ENCODE measurements at places on chromosomes 1 and 21.

- DNase-seq, result no peak
Measured at GRCh38 chr1:205329719-205330118, 8.2 kb upstream of the NUAK2 start.

- DNase-seq, result no peak
Measured at GRCh38 chr1:82299056-82299455, 498.3 kb downstream of the ADGRL2 start.

DNA sequence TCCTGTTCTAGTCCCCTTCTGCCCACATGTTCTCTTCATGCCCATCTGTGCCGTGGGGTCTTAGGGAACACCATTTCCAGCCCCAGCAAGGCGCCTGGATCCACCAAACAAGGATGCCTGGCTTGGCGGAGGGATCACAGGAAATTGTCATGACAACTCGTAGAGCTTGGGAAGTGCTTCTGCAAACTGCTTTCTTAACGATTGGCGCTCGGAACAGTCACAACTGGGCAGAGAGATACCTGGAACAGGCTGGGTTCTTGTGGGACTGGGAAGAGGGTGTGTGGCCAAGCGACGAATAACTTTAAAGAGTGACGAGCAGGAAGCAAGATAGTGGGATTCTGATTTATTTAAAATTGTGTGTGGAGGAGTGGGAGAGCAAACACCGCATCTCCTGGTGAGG lies 329.8 kb downstream of the RPS6KC1 start:
- no peak for DNase-seq

DNA sequence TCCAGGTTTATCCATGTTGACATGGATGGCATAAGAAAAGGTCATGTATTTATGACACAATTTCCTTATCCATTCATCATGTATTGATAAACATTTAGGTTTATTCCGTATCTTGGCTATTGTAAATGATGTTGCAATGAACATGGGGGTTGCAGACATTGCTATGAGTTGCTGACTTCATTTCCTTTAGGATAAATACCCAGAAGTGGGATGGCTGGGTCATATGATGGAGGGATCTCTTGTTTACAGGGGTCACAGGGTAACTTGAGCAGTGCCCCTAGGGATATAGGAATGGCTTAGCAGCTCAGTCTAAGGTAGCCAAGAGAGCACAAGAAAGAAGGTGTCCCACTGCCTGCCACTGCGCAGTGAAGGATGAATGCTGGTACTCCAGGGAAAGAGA lies 229.6 kb upstream of the COA6 start:
- DNase-seq, result no peak

DNA sequence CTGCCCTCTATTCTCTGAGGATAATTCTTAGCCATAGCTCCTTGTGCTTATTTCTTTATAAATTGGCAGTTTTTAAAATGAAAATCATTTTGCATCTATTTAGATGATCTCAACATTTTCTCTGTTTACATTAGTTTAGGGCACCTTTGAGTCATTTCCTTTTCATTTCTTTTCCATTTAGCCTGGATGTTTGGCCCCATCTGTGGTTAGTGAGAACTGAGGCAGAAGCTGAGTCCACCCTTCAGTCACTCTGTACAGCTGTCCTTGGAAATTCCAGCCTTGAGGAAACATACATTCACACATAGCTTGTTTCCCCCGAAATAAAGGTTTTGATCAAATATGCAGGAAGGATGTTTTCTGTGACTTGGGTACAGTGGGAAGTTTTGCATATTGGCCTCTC lies 123.7 kb downstream of the NTNG1 start:
- DNase-seq, result no peak

- no peak for DNase-seq
Measured at GRCh38 chr1:183180218-183180617, 5.8 kb upstream of the LAMC2 start.

DNA sequence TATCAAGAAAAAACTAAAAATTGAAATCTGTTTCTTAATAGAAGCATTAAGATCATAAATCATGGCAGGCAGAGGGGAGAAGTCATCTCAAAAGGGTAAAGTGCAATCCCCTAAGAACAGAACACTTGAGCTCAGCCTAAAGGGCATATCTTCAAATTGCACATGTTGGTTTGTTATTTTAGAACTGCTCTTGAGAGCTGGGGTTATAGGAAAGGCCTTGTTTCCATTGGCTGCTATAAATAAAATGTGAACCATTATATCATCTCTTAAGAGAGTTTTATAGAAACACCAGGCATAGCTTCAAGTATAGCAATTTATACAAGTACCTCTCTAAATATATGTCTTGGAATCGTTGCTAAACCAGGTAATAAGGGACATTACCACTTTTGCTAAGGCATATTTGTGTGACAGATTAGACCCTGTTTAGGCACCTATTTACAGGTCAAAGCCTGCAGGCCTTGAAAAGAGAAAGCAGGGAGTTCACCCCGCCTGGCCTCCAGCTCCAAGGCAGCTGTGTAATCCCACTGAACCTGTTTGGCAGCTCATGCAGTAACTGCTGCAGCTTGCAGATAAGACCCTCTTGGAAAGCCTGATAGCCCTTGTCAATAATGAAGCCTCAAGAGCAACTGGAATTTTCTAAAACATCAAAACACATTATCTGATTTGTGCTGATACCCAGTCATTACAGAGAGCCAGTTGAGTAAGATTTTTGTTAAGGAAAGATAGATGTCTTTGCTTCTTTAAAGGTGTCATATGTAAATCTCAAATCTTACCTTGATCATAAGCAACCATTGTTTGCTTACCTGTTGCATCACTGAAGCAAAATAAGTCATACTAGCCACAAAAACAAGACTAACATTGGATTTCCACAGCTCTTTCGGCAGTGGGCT lies 24.2 kb upstream of the SYDE2 start:
- peak; percentile 86 for DNase-seq

DNA sequence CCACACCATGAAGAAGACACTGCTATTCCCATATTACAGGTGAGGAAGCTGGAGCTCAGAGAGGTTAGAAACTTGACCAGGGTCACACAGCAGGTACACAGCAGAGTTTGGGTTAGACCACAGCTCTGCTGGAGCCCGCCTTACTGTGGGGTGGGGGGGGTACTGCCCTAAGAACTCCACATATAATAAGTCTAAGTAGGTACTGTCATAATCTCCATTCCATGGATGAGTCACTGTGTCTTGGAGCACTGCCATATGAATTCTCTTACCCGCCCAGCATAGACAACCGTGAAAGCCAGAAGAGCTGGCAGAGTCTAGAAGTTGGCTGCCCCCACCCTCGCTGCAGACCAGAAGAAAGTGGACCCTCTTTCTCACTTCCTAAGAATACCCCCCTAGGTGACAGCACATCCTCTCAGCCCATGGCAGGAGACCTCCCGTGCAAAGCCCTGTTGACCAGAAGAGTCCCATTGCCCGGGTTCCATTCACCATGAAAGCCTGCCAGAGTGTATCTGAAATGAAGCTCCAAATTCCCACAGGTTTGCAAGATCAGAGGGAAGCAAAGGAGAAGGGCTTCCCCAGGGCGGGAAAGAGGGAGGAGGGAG lies 5.2 kb upstream of the PLA2G2D start:
- no peak for DNase-seq

DNA sequence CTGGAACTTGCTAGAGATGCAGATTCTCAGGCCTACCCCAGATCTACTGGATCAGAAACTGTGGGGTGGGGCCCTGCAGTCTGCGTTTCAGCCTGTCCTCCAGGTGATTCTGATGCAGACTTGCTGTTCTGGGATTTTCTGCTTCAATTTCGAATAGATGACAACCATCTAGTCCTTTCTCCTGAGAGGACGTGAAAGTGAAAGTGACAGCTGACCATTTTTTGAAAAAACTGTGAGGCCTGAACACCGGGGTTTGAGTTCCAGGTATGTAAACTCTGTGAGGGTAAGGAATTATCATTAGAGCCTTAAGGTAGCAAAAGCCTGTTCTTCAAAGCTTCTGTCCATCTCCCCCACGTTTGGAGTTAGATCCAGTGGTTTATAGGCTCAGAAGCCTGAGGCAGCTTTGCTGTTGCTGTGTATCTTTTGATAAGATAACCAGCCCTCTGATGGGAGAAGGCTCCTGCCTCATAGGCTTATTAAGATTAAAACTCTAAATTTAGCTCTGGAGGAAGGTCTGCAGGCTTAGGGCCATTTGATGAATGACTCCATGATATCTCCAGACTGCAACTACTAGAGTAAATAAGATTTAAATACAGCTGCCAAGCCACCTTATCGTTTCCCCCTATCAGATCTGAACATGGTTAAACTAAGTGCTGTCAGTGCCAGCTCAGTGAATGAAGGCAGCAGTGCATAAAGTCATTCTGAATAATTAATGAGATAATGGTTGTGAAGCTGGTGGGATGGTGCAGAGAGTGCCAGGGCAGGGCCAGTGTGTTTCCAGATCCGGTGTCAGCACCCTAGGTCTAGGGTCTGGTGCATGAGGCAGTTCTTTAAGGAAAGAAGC lies 335.2 kb downstream of the HHAT start:
- peak; percentile 6 for DNase-seq

- no peak for DNase-seq
Measured at GRCh38 chr1:219670426-219671149, 57.7 kb upstream of the ZC3H11B start.

- no peak for DNase-seq
Measured at GRCh38 chr1:234265861-234266260, 107.4 kb upstream of the COA6 start.

- DNase-seq, result no peak
Measured at GRCh38 chr21:36610201-36610600, 88.7 kb upstream of the SIM2 start.

GRCh38 chr1:232585486-232585885 lies 44.4 kb downstream of the SIPA1L2 start:
- no peak for DNase-seq

DNA sequence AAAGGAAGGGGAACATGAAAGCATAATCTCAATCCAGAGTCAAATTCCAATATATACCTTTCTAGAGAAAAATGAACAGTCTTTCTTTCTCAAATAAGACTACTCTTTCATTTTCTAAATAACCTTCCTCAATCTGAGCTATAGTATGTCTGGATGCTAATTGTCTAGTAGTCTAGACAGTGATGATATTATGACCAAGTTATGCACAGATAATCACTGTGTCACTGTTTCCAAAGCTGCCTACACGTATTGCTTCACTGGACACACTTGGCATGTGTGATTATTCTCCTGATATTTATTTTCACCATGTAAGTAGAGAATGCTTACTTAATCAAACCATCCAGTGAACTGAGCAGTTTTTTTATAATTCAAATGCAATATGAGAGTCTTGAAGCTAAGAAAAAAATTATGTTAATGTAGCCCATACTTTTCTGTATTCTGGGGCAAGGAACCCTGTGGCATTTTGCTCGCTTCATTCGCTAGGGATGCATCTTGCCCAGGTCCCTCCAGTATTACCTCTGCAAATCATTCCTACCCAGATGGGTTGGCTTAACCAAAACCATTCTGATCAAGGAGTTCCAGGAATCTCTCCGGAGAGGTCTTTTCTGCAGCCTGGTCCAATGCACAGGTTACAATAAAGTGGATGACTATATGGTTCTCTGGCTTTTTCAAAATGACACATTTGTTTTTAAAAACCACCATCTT lies 303.1 kb upstream of the RUNX1 start:
- DNase-seq, result no peak

- DNase-seq, result no peak
Measured at GRCh38 chr1:177799746-177800145, 170.1 kb downstream of the SEC16B start.

DNA sequence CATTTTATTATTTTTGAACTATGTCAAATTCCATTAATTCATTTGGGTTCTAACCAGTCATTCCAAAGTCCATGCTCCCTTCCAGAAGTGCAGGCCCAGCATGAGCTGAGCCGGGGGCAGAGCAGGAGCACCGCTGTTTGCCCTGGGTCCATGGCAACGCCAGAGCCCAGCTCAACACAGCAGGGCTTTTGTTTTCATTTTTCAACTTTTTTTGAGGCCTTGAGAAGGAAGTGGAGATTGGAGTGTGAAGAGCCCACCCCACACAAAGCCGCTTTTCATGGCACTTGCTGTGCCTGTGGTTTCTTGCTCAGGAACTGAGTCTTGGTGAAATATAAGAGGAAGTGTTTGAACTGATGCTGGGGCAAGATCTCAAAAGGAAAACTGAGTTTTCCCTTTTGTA lies 13.2 kb upstream of the PRMT2 start:
- DNase-seq, result no peak
